ENCODE measurements at places on chromosomes 3 and 15.

DNA sequence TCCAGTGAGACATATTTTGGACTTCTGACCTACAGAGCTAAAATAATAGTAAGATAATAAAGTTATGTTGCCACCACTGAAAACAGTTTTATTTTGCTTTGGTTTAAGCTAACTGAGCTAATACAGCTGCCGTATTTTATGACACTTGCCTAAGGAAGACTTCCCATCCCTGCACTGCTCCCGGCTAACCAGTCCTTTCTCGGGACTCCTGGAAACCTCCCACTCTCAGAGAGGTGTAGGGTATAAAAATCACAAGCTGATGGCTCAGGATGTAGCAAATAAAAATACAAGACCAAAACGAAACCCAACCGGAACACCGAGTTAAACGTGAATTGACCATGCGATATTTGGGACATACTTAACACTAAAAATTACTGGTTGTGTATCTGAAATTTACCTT lies 448 bp upstream of the KBTBD12 start:
- DNase-seq, result no peak

- DNase-seq, result no peak
These were observed 19.8 kb downstream of the GNB5 start for GRCh38 chr15:52171386-52171785.

DNA sequence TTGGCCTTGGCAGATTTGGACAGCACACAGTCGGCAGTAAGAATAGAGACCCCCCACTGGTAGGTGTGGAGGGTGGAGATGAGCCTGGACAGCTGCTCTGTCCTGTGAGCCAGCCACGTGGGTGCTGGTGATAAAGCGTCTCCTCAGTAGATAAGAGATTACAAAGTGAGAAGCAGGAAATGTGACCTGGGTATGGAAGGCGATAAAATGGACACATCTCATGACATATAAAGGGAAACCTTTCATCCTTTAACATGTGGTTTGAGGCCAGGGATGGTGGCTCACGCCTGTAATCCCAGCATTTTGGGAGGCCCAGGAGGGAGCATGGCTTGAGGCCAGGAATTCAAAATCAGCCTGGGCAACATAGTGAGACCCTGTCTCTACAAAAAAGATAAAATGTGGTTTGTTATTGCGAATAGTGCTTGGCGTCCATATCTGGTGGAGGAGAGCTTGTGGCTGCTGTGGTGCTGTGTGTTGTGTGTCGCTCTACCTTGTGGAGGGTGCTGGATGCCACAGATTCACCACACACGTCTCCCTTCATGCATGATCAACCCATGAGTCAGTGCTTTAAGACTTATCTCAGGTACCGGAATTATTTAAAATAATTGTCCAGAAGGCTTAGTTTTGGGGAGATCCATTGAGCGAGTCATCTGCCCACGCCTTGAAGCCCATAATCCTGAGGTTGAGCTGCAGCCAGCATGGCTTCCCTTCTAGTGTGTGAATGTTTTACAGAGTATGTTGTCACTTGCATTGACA lies 157.0 kb downstream of the GABRG3 start:
- no peak for DNase-seq

- no peak for DNase-seq
These were observed 353.9 kb downstream of the PTPRG start for GRCh38 chr3:61915296-61915695.

GRCh38 chr15:86550075-86550474 lies 470.4 kb downstream of the AGBL1 start:
- no peak for DNase-seq

DNA sequence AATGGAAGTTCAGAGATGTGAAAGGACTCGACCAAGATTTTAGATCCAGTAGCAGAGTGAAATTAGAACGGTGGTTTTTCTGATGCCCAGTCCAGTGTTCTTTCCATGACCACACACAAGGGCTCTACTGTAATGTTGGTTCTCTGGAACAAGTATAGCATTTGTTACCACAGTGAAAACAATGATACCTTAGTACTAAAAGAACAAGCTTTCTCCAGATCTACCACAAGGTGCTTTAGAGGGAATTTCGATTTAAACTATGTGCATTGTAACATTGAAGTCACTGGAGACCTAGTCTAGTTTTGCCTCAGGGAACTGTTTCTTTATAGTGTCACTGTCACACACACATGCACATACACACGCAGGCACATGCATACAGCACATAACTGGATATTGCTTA lies 12.8 kb upstream of the CCNL1 start:
- no peak for DNase-seq

DNA sequence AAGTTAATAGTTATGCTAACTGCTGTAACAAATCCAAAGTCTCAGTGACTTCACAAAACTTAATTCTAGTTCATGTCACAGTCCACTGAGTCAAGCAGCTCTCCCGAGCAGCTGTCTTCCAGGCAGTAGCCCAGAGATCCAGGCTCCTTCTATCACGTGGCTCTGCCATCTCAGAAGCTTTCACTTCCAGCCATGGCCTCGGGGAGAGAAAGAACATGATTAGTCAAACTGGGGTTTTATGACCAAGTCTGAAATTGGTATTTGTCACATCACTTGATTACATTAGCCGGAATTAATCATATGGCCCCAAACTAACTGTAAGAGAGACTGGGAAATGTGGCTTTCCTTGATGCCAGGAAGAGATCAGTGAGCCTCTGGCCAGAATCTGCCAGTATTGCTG lies 70.2 kb upstream of the DGKG start:
- DNase-seq, result no peak
